MCF 10A (cell line): ENCODE measurements at places on chromosomes 1 and 21. TPM values are rescaled to one million over a fixed set of nuclear protein-coding genes. Genes with fewer than 3 reads are reported as not detected.

FCRLB gene
- total RNA-seq = 1.1 and 1.3 TPM in 2 replicates

DMRTA2 gene
- total RNA-seq = not detected in 2 replicates

CRP gene
- 0.26 and 0.54 TPM in 2 replicates for total RNA-seq

IQGAP3 gene
- 36.4 and 48.3 TPM in 2 replicates for total RNA-seq

HORMAD1 gene
- total RNA-seq = not detected in 2 replicates

SPRR2E gene
- not detected in 2 replicates for total RNA-seq

YRDC gene
- total RNA-seq = 40.4 and 41.5 TPM in 2 replicates

APCS gene
- total RNA-seq = not detected in 2 replicates

- DNase-seq = no peak
Observed at GRCh38 chr1:80926531-80926930, 874.2 kb upstream of the ADGRL2 start.

- DNase-seq = no peak
Observed at GRCh38 chr21:32368386-32368785, 24.4 kb downstream of the URB1 start.

GRCh38 chr1:152873495-152873894 lies 4.6 kb upstream of the SMCP start:
- no peak for DNase-seq

- no peak for DNase-seq
Observed at GRCh38 chr1:159142391-159142663, 29.1 kb upstream of the CADM3 start.

- no peak for DNase-seq
Observed at GRCh38 chr1:228095161-228095560, 8.0 kb downstream of the C1orf35 start.

DNA sequence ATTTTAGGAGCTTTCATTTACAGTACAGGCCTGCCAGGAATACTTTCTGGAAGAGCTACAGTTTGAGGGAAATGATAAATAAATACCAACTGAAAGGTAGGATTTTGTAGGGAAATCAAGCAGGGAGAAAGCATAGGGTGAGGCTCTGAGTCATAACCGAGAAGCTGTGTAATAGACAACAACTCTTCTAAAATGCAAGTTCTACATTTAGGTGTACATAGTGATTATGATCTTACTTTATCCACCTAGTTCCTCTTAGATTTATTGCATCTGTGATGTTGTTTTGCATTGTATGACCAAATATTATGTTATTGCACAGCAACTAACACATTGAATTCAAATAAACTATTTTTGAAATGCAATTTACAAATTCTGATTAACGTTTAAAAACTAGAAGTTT lies 819.3 kb downstream of the PLA2G4A start:
- peak; percentile 23 for DNase-seq

DNA sequence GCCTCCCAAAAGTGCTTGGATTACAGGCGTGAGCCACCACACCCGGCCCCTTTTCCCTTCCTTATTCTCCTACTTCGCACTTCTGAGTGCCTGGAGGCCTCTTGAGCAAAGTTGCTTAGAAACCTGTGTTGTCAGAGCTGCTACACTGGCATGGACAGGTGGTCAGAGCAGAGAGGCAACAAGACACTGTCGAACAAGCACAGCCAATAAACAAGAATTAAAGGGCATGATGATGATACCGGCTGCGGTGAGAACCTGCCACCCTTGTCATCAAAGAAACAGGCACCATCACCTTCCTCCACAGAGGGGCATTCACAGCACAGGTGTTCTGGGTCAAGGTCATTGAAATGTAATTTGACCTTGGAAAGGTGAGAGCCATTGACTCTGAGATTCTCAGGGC lies 23.3 kb downstream of the STUM start:
- DNase-seq = no peak

- no peak for DNase-seq
Observed at GRCh38 chr1:9684801-9685200, 33.3 kb downstream of the PIK3CD start.

- no peak for DNase-seq
Observed at GRCh38 chr1:46458190-46458589, 31.4 kb upstream of the DMBX1 start.

GRCh38 chr1:177629526-177629925 lies 340.3 kb downstream of the SEC16B start:
- DNase-seq = no peak
